ENCODE measurements at places on chromosomes 1 and 21.

DNA sequence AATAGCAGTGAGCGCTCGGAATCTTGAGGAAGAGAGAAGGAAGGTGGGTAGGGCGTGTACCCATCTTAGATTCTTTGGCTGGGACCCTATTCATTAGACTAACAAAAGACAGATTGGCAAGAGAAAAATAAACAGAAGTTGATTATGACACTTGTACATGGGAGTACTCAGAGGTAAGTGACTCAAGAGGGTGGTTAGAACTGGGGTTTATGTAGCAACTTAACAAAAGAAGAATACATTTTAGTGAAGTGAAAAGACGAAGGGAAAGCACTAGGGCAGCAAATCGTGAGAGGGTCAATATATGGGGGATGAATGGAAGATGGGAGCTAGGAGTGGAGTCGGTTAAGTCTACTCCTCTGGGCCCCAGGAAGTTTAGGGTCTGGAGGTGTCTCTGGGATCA lies 25.8 kb upstream of the RCC2 start:
- DNase-seq, result no peak

- peak; percentile 77 for DNase-seq
Measured at GRCh38 chr1:154344977-154345837, 19.9 kb downstream of the ATP8B2 start.

- no peak for DNase-seq
Measured at GRCh38 chr1:230902349-230902923, 34.1 kb upstream of the C1orf198 start.

DNA sequence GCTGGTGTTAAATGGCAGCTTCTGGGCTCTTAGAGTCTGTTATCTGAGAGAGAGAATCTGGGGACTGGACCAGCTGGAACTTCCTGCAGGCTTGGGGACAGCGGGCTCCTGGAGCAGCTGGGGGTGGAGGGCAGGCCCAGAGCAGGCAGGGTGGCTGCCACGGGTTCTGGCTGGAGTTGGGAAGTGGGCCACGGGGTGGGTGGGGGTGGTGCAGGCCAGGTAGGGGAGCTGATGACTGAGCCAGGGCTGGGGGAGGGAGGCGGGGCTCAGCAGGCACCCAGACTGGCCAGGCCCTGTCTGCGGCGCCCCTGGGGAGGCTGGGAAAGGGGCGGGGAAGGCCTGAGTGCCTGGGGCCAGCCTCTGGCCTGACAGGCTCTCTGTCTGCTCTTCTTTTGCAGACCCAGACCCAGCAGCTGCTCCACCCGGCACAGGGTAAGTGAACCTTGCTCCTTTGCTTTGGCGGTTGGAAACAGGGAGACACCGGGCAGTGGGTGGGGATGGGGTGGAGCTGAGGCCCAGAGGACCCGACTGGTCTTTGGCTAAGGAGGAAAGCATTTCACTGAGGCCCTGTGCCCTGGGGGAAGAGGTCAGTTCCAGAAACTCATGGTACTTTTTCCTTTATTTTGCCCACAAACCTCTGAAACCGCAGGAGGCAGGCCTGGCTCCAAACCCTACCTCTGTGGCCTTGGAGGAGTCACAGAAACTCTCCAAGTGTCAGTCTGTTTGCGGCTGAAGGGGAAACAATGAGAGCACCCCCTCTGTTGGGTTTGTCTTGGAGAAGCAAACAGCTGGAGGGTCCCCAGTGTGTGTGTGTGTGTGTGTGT lies 48.8 kb downstream of the ARHGEF10L start:
- DNase-seq, result no peak

- no peak for DNase-seq
Measured at GRCh38 chr1:54807756-54808155, 6.6 kb upstream of the TTC22 start.

DNA sequence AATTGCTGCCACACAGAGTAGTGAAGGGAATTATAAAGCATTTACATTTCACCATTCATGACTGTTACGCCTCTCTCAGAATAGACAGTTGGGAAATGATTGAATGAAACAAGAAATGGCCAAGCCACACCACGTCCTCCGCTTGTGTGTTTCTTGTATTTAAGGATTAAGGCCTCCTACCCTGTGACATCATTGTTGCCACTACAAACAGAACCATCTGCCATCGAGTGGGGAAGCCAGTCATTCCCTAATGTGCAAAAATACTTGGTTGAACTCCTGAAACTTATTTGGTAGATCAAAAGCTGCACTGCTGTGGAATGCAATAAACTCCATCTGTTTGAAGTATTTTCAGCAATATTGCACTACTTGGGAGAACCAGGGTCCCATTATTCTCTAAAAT lies 99.0 kb upstream of the C1orf105 start:
- DNase-seq, result no peak

GRCh38 chr1:241229711-241230110 lies 127.3 kb downstream of the RGS7 start:
- DNase-seq, result no peak

- DNase-seq, result no peak
Measured at GRCh38 chr1:208486677-208487076, 242.5 kb upstream of the PLXNA2 start.
